NCI-H526 (cell line): ENCODE measurements at places on chromosomes 2 and 18.
A peak's percentile ranks its signal among the peaks of the same experiment; 100 is the strongest.

DNA sequence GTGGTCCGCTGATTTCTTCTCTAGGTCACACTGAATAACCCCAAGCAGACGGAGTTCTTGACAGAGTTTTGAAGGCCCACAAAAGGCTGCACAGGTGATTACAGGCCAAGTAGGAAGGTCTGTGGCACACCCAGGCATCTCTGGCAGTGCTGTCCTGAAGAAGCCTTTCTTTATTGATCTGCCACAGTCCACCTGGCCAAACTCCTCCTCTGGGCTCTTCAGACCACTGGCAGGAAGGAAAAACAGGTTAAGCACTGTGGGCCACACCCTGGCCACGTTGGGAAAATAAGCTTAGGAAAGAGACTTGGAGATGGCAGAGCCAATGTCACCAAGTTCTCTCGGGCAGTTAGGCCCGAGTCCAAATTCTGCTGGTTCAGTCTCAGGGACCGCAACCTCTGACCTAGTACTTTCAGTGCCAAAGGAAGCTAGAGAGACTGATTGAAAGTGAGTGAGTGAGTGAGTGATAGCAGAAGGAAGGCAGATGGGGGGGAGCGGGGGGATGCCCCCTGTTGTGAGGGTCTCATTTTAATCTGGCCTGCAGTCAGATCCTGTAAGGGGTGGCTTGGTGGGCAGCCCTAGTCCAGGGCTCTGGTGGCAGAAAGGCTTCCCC is 102.9 kb downstream of the TGFA start:
- no peak for DNase-seq

DNA sequence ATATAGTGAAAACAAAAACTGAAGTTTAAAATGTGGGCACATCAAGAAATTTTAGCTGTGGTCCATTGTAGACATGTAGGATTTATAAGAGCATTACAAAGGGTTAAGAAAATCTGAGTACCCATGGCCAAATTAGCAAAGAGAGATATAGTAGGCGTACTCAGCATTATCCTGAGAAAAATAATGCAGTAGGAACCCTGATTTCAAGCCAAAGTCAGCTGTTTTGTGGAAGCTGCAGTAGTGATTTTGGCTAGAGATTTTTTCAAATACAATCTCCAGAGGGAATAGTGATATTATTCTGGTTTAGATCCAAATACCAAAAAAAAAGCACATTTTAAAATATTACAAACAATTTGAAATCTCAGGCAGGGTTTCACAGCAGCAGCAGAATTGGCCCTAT is 450.9 kb downstream of the FBXO15 start:
- no peak for DNase-seq

DNA sequence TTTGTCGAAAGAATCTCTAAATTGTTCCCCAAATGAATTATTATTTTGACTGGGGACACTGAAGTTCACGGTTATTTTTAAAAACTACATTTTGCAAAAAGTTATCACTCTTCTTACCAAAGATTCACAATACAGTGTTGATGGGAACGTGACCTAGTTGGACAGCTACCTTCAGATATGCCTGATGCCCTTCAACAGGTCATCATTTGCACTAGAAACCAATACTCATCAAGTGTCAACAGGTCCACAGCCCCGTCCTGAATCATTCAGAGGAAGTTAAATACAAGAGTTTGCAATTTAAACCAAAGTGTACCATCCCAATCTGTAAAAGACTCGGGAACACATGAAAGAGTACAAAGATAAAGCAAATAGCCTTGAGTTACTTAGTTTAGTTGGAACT is 28.3 kb downstream of the BCL2 start:
- DNase-seq, result no peak

DNA sequence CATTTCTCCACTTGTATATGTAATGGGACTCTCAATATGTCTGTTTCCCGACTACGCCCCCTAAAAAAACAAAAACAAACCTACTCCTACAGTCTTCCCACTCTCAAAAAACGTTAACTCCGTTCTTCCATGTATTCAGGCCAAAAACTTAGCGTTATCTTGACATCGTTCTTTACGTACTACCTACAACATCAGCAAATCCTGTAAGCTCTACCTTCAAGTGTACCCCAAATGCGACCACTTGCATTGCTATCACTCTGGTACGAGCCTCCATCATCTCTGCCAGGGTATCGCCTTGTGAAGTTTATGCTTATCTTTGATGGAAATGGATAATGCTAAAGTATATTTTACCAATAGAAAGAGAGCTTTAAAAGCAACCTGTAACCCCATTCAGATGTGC is 479 bp downstream of the GPATCH11 start:
- DNase-seq, result no peak

- no peak for DNase-seq
Observed at GRCh38 chr18:74242438-74243096, 49.2 kb downstream of the CYB5A start.

DNA sequence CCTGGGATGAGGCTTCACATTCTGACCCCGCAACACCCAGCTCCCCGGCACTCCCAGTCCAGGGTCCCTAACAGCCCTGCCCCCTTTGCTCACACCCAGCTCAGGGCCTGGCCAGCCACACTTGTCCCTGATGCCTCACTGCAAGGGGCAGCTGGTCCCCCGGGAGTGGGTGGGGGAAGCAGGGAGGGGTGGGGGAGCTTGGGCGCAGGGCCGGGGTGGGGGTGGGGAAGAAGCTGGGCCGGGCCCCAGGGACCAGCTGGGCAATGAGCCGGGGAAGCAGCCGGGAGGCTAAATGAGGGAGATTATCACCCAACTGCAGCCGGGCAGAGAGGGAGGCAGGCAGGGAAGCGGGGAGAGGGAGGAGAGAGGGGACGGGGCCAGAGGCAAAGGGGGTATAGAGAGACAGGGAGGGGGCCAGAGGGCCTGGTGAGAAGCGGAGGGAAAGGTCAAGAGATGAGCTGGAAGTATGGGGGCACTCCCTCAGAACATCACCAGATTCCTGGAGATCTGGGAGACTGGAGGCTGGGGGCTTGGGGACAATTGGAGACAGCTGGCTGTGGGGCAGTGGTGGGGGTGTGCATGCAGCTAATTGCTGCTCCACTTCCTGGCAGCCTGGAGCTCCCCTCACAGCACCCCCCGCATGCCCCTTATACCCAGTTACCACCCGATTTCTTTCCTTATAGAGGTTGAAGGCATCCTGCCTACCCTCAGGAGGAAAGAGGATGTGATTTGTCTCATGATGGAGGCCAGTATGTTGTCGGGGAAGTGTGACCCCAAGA is 2.5 kb upstream of the ASIC4 start:
- peak; percentile 12 for DNase-seq

DNA sequence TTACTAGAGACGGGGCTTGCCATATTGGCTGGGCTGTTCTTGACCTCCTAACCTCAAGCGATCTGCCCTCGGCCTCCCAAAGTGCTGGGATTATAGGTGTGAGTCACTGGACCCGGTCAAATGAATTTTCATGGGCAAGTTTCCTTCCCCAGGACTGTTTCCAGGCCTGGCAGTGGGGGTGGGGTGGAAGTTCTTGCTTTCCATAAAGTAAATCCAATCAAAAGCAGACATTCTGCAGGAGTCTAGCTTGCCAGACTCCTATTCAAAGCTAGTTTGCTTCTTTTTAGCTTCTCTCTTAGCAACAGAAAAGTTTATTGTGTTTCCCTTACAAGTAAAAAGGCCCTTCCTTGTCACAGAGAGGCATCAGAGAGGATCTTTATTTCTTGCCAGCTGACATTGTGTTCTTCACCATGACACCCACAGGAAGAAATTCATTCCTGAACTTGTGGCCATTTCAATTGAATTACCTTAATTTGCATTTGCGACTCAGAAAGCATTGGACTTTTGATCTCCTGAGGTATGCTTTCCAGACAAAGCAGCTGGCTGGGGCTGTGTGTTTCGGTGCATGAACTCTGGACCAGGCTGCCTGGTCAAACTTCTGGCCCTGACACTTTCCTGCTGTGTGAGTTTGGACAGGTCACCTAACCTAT is 37.9 kb downstream of the LYPD1 start:
- DNase-seq, result peak; percentile 49

DNA sequence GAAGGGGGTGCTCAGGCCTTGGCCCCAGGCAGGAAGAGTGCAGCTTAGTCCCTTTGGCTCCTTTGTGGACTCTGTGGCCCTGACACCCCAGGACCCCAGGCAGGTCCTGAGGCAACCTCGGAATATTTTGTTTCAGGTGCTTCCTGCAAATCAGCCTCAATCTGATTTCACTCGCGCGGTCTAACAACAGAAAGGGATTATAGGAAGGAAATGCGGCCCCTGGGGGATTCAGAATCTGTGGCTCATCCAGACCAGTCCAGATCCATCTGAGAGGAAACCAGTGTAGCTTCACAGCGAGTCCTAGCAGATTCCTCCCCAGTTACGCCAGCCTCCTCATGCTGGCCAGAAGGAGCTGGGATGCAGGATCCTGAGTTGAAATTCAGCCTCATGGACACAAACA is 59.5 kb upstream of the YWHAQ start:
- DNase-seq, result no peak

GRCh38 chr2:227406177-227407031 is 18.7 kb upstream of the SCYGR1 start:
- peak; percentile 71 for DNase-seq

GRCh38 chr2:222305516-222306392 is 7.0 kb upstream of the PAX3 start:
- peak; percentile 76 for DNase-seq

DNA sequence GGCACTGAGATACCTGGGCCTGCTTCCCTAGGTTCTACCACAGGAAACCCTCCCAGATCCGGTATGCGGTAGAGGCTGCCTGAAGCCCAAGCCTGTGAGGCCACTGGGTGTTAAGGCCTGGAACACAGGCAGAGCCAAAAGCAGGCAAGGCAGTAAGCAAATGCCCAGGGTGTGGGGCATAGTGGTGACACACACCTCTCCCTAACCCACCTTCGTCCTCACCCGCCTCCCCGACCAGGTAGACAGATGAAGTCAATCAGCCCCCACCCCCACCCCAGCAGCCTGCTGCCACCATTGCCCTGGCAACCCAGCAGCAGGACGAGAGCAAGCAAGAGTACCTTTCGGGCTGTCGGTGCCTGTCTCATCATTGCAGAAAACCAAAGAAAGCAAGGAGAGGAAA is 6.1 kb downstream of the DCTN1 start:
- peak; percentile 44 for DNase-seq

GRCh38 chr2:225597911-225598310 is 198.4 kb downstream of the NYAP2 start:
- no peak for DNase-seq

- DNase-seq, result no peak
Observed at GRCh38 chr2:168731616-168732015, 70.8 kb upstream of the NOSTRIN start.

DNA sequence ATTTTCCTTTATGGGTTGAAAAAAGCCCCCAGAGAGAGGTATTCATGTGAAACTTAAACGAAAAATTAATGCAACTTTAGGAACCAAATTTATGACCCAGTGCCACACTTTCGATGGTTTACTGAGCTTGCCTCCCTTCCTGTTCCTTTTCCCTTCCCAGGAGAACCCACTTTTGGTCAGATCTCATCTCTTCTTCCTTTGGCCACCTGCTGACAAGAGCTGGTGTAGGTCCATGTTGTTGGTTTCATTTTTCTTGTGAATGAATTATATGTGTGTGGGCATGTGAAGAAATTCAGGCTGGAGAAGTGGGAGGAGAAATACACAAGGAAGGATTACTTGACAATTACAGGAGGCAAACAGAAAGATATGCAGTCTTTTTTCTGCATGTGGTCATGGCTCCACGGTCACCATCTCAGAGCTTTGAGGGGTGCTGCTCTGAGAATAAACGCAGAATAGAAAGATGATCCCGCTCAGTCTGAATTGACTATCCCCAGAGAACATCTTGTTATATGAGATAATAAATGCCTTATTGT is 111.3 kb upstream of the TCF4 start:
- DNase-seq, result no peak
